ENCODE measurements at places on chromosomes 16 and 17. TPM values are rescaled to one million over a fixed set of nuclear protein-coding genes. Genes with fewer than 3 reads are reported as not detected.

Gene MAP2K6
- 0.83 TPM for total RNA-seq

Gene IRX5
- total RNA-seq = not detected

Gene SPATA32
- total RNA-seq = not detected

Gene SRCAP
- 48.8 TPM for total RNA-seq

Gene QPRT
- 5.1 TPM for total RNA-seq

Gene SLC5A10
- total RNA-seq = not detected

Gene RASL10B
- total RNA-seq = 17.9 TPM

Gene SP6
- under 0.01 TPM for total RNA-seq

Gene OR4D2
- not detected for total RNA-seq

Gene ABCA8
- total RNA-seq = 67.3 TPM

Gene UMOD
- total RNA-seq = not detected

Gene RAPGEFL1
- total RNA-seq = 1.5 TPM

Gene BEAN1
- total RNA-seq = 0.50 TPM

Gene RILP
- 41.5 TPM for total RNA-seq

Gene CCDC40
- 4.9 TPM for total RNA-seq

Gene GINS2
- total RNA-seq = 0.84 TPM

Gene HMOX2
- total RNA-seq = 45.9 TPM

Gene B4GALNT2
- total RNA-seq = not detected

Gene GUCY2D
- total RNA-seq = not detected

Gene CFAP119
- total RNA-seq = 2.9 TPM

Gene RNU2-1
- not detected for total RNA-seq

Gene HOXB3
- total RNA-seq = 23.8 TPM

Gene SLC4A1
- 2.0 TPM for total RNA-seq

Gene SSTR5
- not detected for total RNA-seq

Gene SAMD14
- 1.8 TPM for total RNA-seq

Gene GCGR
- total RNA-seq = 0.40 TPM

All from esophagus muscularis mucosa (tissue), 4 donors.